ENCODE measurements at places on chromosomes 16 and 17.

DNA sequence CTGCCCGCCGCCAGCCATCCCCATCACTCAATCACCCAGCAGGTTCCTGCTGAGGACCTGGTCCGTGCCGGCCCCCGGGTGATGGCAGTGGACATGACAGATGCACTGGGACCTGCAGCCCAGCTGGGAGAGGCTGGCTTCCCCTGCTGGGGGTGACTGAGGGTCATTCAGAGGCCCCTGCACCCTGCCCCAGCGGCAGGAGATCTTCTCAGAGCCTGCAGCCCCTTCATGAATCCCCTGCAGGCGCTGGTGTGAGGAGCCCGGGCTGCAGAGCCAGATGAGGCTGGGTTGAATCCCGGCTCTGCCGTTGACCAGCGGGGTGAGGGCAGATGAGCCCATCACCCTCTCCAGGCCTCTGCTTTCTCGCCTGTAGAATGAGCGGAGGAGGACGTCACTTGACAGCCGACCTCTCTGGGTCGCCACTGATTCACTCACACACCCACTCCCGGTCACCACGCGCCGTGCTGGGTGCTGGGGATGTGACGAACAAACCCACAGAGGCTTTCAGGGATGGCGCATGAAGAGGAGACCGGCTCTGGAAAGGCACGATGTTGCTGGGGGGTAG, 95.2 kb upstream of the CIBAR2 start:
- DNase-seq = no peak

DNA sequence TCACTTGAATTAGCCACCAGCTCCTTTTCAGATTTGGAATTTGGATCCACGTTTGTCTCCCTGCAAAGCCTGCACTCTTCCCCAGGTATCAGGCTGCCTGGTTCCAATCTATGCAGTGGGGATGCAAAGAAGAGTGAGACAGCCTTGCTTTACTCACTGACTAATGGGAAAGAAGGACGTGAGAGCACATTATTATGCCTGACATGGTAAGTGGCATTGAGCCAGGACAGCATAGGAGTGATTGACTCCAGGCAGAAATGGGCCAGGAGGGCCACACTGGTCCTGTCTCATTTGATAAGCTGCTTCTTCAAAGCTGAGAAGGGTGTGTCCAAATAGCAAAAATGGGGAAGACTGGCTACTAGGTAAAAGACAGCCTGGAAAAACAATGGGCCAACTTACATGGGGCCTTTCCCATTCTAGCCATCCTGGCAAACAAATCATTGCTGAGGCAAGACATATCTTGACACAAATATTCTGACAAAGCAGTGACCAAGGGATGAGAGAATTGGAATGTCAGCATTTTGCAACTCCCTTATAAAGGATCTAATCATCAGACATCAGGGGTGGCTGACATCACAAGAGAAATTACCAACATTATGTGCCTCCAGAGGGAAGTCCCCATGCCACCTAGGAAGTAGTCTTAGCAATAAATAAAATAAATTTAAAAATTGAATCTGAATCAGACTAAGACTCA, 38.6 kb downstream of the CDH11 start:
- no peak for DNase-seq

GRCh38 chr17:66667491-66668030, 167.4 kb upstream of the CACNG5 start:
- DNase-seq = no peak

GRCh38 chr16:85643631-85644030, 30.5 kb downstream of the GSE1 start:
- no peak for DNase-seq

- DNase-seq = no peak
Observed at GRCh38 chr16:30740364-30741251, 7.6 kb upstream of the PHKG2 start.

All from stimulated activated CD4-positive, alpha-beta T cell treated with anti-CD3 and anti-CD28 coated beads, TNF-alpha, amount 100 ng/mL, for 1 hour (primary cell).